NCI-H2107 (cell line): ENCODE measurements at places on chromosomes 16 and 17.

GRCh38 chr17:17859909-17860765 is 23.4 kb upstream of the SREBF1 start:
- no peak for DNase-seq

DNA sequence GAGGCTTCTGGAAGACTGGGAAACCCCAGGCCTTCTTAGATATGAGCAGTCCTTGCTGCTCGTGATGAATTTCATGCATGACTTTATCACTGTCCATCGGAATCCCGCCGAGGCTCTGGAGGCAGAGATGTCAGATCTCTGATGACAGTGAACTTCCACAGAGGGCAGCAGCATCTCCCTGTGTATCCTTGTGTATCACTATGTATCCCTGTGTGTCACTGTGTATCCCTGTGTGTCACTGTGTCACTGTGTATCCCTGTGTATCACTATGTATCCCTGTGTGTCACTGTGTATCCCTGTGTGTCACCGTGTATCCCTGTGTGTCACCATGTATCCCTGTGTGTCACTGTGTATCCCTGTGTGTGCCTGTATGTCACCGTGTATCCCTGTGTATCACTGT is 160.2 kb upstream of the CHMP6 start:
- DNase-seq, result no peak

DNA sequence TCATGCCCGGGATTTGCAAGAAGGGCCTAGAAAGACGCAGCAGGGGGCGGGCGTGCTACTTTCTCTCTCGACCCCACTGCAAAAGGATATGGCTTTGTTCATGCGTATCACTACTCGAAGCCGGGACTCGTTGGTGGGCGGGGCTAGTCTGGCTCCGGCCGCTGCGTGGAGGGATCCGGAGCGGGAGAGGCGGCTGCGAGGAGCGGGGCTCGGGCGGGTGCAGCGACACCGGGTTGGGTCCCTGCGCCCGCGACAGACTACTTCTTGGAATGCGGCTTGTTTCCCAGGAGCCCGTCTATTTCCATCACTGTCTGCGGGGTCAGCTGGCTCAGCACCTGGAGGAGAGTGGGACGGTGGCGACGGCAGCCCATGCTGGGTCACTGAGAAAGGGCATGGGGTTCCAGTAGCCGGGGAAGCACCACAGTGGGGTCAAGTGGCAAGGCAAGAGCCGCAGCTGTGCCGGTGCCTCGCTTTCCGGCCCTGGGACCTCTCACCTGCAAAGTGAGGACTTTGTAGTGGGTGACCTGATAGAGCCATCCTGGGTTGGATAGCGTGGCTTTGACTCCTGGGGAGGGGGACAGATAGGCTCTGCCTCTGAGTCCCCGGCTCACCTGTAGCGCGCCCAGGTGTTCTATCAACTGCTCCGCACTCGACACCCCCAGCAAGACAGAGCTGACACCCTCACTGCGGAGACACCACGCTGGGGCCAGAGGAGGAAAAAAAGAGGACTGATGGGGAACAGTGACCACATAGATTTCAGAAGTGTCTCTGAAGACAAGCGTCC is 6.6 kb downstream of the KCNAB3 start:
- no peak for DNase-seq

GRCh38 chr16:67326472-67327309 is at the start of the genes KCTD19 and LRRC36:
KCTD19 (minus strand) TSS chr16:67326741; CDS start chr16:67326707, 34 bp downstream.
LRRC36 (plus strand) TSS chr16:67326815; CDS start chr16:67326863, 48 bp downstream.
- peak; percentile 56 for DNase-seq

- DNase-seq, result no peak
Observed at GRCh38 chr17:16585796-16586195, 16.8 kb upstream of the ZNF287 start.

- DNase-seq, result no peak
Observed at GRCh38 chr16:86477642-86478041, 32.7 kb upstream of the FOXF1 start.

DNA sequence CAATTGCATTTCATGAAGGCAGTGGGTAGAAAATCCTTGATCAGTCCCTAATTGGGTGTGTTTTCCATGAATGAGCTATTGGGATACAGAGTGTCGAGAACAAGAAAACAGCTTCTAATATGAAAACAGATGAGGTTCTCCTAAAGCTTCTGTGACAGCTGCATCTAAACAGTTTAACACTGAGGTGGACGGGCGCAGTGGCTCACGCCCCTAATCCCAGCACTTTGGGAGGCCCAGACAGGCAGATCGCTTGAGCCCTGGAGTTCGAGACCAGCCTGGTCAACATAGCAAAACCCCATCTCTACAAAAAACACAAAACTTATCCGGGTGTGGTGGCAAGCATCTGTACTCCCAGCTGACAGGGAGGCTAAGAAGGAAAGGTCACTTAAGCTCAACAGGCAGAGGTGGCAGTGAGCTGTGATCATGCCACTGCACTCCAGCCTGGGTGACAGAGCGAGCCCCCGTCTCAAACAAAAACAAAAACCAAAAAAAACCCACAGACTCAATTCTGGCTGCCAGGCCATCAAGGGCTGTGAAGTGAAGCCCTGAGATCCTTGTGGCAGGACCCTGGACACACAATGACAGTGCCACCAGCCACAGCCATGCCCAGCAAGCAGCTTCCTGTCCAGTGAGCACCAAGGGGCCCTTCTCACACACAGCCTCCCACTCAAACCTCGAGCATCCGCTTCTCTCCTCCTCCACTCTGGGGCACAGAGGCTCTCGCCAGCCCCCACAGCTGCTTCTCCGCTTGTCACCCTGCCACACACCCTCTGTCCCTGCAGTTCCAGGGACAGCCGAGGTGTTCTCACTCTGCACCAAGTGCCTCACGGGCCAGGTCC is 44.0 kb downstream of the ANKRD11 start:
- no peak for DNase-seq

DNA sequence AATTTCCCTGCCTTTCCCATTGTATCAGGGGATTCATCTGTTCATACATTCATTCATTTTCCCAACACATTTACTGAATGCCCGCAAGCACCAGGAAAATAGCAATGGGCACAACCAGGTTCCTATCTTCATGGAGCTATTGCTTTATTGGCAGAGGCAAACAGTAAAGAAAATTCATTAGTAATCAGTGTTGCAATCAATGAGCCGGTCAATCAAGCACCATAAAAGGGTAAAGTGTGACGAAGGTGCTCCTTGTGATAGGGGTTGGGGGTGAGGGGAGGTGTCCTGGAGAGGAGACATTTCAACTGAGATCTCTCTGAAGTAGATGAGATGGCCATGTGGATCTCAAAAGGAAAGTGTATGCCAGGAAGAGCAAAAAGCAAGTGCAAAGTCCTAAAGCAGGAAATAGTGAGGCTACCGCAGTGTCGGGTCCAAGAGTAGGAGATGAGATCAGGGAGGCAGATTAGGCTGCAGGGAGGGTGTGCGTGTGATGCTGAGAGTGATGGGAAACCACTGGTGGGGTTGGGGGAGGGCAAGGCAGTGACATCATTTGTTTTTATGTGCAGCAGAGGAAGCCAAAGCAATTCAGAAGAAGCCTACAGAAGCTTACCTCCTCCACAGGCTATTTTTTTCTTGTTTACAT is 28.4 kb downstream of the CDH13 start:
- no peak for DNase-seq

DNA sequence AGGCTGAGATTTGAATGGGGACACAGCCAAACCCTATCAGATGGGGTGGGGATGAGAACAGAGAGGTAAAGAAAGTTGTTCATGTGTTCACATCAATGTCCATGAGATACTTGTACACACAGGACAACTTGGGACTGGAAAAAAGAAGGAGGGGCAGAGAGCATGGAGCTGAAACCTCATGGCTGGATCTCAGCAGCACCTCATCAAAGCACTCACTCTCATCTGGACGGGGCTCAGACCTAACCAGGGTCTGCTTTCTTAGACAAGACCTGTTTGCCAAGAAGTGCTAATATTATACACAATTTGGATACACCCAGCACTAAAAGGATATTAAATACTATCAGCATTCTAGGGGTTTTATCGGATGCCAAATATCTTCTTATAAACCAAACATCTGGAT is 399.8 kb downstream of the SLC39A11 start:
- no peak for DNase-seq

DNA sequence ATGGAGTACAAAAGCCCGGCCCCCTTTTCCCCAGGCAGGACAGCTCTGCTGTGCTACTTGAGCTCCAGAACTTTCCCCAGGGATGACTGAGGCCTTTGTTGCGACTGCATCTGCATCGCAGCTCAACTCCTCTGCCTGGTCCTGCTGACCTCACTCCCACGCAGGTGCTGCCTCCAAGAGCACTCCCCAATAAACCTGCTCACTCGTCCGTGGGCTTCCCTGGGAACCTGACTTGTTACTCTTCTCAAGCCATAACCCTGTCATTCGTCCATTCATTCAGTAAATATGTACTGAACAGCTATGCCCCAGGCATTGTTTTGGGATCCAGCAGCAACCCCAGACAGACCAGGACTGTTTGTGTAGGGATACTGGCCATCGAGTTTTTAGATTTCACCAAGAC is 11.6 kb upstream of the RMI2 start:
- DNase-seq, result no peak

- DNase-seq, result no peak
Observed at GRCh38 chr16:11276896-11277593, 765 bp upstream of the PRM2 start.

DNA sequence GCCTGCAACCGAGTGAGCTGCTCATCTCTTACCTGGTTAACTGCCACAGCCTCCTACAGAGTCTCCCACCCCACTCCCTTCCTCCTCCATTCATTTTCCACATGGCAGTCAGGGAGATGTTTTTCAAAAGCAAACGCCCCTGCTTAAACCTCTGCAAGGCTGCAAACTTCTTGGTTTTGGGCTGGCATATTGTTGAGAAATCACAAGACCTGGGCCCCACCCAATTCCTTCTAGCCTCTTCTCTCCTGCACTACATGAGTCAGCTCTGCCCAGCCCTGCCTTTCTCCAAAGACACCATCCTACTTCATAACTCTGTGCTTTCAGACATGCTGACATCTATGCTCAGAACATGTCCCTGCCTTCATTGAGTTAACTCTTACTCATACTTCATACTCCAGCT is 136.1 kb downstream of the SPACA3 start:
- no peak for DNase-seq

DNA sequence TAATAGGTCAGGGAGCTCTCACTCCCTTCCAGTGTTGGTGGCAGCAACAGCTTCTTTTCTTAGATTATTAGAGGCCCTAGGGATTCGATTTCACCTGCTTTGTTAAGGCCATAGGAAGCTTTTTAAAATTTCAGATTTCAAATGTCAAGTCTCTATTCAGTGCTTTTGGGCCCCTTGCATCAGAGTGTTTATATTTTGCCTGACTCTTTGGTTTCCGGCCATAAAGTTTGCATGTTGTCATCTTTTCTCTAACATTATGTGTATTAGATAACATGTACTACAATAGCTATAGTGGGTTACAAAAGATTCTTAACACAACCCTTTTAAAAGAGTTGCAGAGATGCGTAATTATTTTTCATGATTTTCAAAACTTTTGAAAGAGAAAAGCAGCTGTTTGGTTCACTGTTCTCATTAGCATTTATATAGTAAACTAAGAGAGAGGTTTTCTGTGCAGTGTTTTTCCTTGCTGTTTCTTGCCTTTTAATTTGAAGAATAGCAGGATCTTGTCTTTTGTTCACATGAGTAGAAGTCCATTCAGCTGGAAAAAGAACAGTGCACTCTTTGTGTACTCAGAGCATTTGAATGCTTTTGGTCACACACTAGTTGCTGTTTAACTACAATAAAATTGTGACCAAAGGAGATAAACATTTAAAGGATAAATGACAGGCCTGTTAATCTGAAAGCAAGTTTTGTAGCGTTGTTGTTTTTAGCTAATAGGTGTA is 52.5 kb downstream of the FTO start:
- peak; percentile 44 for DNase-seq

GRCh38 chr16:58025351-58026138 is at the start of gene MMP15:
MMP15 (plus strand) TSS chr16:58025754; CDS start chr16:58026351, 597 bp downstream.
- no peak for DNase-seq

DNA sequence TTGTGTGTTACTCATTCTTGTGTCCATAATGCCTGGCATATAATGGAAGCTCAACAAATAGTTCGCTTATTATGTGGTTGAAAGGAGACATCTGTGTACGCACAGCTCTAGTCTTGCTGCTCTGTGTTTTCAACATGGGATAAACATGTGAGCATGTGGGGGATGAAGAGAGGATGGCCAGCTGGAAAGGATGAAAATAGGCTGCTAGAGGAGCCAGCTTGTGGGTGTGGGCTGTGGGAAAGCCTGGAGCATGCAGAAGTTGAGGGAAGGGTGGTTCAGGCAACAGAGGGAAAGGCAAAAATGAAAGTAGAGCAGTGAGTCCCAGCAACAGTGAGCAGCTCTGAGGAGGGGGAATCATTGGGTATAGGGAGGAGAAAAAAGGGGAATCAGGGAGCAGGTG is 324.6 kb upstream of the CDH11 start:
- DNase-seq, result no peak

GRCh38 chr17:71269201-71269600 is 851.6 kb upstream of the SOX9 start:
- DNase-seq, result no peak

DNA sequence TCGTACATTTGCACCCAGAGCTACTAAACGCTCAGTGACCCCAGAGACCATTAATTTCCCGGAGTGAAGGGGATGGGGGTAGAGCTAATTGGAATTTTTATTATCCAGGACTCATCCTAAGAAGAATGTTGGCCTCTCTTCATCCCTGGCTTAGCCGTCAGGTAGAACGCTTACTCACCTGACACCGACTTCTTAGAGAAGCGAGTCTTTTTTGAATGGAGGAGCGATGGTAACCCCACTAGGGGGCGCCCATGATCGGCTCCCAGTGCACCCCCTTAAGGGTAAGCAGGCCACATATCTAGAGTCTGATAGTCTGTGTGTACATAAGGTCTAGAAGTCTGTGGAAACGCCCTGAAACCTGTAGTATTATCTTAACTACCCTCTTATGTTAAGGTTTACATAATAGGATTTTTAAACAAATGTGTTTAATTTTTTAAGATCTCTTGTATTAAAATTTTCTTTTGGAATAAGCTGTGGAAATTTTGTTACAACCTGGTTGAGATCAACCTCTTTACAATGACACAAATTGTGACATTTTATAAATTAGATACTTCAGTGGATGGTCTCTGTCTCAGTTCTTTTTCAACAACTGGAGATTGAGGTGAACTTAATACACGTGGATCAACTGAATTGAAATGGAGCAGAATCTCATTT is 229.8 kb downstream of the CPPED1 start:
- no peak for DNase-seq

DNA sequence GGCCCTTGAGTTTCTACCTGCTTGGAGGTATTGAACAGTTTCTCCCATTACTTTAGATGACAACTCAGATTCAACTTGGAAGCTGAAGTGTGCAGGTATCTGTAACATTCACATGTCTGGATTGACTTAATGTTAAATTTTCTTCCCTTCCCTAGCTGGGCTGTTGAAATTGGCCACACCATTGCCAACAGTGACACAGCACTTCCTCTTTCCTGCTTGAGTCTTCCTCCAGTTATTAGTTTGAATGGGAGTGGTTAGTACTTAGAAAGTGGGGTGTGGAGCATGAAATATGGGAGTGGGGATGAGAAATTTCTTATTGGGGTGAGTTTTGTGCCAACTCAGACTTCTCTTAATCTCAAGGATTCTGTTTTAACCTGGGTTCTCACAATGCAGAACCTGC is 454.9 kb downstream of the KCNJ2 start:
- no peak for DNase-seq

- no peak for DNase-seq
Observed at GRCh38 chr17:82602487-82602886, 45.8 kb downstream of the WDR45B start.

- DNase-seq, result no peak
Observed at GRCh38 chr17:21173543-21173942, 40.4 kb downstream of the TMEM11 start.
